ENCODE measurements at places on chromosomes 5 and 9.

- DNase-seq, result no peak
Observed at GRCh38 chr9:105502276-105502675, 54.4 kb downstream of the FSD1L start.

- peak; percentile 90 for DNase-seq
Observed at GRCh38 chr5:95591490-95591901, 28.4 kb upstream of the GPR150 start.

DNA sequence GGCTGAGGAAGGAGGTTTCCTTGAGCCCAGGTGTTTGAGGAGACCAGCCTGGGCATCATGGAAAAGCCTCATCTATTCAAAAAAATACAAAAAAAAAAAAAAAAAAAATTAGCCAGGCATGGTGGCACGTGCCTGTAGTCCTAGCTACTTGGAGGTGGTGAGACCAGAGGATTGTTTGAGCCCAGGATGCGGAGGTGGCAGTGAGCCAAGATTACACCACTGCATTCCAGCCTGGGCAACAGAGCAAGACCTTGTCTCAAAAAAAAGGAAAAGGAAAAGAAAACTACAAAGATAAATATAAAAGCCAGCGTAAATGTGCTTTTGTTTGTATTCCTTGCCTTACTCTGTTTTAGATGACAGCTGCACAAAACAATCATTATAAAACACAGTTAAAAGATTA lies 2249.2 kb upstream of the C9orf72 start:
- DNase-seq, result no peak

DNA sequence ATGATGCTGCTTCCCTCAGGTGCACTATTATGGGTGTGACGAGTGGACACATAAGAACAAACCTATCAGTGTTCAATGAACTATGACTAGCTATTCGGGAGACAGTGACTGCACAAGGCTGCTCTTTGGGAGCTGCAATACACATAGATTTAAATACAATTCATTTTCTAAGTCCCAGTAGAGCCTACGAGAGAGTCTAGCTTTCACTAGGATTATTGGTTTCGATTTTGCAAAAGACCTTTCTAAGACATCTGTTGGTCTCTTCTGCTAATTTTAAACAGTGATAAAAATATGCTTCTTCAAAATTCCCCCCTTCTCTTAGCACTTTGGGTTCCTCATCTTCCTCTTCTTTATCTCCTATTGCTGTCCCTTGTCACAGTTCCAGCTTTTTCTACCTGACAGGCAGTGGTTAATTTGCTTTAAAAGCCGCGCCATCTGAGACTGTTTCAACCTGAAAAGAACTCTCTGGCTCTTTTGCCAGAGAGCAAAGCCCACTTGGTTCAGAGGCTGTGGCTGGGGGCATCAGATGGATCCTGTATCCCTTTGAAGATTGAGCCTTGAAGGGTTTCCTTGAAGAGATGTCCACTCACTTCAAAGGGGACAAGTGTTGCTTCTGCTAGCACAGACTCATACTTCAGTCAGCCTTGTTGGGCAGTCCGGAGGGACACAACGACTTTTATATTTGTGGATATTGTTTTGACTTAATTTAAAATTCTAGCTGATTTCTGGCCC lies 241.5 kb downstream of the MAN2A1 start:
- no peak for DNase-seq

DNA sequence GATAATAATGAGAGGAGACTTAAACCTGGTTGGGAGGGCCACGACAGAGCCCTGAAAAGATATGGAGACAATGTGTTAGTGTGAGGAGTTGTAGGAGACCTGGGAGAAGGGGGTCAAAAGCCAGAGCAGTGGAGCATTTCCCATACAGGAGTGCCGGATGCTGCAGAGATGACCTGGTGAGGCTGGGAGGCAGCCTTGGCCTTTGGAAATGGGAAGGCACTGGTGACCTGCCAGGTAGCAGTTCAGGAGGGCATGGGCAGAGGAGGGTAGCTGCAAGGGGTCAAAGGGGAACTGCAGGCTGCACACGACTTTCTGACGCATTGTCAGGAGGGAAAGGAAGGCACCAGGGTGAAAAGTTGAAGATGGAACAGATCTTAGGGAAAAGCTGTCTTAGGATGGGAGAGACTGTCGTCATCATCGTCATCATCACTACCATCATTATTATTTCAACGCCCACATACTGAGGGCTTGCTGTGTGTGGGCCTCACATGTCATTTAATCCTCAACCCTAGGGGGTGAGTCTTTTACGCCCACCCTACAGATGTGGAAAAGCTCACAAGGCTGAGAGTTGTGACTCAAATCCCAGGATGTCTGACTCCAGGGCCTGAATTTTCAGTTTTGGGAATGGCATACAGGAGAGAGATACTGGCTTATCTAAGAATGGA lies 13.3 kb downstream of the ARAP3 start:
- peak; percentile 46 for DNase-seq

DNA sequence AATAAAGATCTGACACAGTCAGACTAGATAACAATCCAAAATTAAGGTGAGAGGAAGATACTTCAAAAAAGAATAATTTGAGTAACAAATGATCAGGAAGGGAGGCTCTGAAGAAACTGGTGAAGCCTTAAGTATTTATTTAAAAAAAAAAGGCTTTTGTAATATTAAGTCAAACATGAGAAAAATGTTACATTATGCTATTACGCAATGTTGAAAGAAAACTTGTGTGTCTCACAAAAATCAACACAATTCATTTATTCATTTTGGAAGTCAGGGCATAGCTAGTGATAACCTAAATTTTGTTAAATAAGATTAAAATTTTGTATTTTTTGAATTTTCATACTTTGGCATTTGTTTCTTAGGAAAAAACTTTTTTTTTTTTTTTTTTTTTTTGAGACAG lies 28.2 kb downstream of the WDR41 start:
- DNase-seq, result peak; percentile 34

- DNase-seq, result no peak
Observed at GRCh38 chr5:80835128-80835527, 125.0 kb upstream of the RASGRF2 start.

GRCh38 chr9:124342776-124343485 lies 72.3 kb downstream of the PSMB7 start:
- peak; percentile 96 for DNase-seq

DNA sequence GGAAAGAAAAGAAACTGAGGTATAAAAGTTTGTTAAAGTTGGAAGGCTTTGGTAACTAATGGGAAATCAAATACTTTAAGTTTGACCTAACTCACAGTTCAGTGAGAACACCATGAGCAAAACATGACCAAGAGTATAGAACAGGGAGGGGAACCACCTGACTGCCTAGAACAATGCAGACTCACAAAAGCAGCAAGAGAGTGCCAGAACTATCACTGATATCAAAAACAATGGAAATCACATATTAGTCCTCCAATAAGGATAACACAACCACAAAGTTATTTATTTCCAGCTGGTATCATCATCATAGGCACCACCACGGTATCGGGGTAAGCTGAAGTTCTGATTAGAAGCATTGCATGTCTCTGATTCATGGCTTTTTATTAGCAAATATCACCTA lies 77.5 kb downstream of the TRPM6 start:
- no peak for DNase-seq

GRCh38 chr9:93134015-93134739 lies at the start of gene NINJ1:
NINJ1 (minus strand) TSS chr9:93134251; CDS start chr9:93134217, 34 bp downstream.
- DNase-seq, result peak; percentile 88
